ENCODE measurements at places on chromosomes 13 and 19.

DNA sequence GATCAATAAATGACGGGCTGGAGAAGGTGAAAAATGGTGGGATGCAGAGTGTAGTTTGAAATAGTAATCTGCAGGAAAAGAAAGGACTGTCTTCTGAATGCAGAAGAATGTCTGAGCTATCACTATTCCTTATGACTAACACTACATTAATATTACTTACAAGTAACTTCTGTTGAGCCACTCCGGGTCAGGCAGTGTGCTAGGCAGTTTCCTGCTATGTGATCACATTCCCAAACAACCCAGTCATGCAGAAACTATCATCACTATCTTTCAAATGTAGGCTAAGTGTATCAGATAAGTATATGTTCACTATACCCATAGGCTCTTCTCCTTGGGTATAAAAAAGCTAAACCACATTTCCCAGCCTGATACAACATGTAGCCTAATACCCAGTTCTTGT, 6.6 kb downstream of the ZNF599 start:
- DNase-seq: no peak

DNA sequence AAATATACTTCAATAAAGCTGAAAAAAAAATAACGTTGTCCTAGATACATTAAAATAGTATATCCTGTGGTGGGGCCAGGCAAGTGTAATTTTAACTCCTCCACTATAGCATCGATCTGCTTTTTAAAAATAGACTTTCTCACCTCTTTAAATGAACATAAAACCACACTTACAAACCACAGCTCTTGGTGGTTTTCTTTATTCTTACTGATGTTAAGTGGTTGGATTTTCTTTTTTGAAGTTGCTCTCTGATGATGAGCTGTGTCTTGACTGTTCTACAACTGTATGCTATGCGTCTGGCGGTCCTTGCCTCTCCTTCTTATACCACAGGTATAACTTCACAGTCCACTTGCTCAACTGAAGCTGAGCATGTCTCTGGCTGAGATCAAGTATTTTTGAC, 721.5 kb upstream of the KLHL1 start:
- DNase-seq: no peak

DNA sequence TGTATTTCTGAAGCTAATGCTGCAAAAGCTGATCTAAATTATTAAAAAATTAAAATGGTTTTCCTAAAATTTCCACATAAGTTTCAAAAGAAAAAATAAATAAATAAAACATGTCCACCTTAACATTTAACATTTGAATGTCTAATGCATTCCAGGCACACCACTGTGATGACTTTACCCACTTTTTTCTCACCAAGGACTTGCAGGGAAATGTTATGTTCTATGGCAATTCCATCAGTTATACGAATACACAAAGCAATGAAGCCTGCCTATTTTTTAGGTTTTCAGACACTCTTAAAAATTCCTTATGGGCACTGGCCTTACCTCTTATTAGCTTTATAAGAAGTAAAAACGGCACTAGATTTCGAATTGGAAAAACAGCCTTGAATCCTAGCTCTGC, 10.2 kb downstream of the TSC22D1 start:
- DNase-seq: no peak

- DNase-seq: no peak
Observed at GRCh38 chr13:83232626-83233025, 649.6 kb downstream of the SLITRK1 start.

DNA sequence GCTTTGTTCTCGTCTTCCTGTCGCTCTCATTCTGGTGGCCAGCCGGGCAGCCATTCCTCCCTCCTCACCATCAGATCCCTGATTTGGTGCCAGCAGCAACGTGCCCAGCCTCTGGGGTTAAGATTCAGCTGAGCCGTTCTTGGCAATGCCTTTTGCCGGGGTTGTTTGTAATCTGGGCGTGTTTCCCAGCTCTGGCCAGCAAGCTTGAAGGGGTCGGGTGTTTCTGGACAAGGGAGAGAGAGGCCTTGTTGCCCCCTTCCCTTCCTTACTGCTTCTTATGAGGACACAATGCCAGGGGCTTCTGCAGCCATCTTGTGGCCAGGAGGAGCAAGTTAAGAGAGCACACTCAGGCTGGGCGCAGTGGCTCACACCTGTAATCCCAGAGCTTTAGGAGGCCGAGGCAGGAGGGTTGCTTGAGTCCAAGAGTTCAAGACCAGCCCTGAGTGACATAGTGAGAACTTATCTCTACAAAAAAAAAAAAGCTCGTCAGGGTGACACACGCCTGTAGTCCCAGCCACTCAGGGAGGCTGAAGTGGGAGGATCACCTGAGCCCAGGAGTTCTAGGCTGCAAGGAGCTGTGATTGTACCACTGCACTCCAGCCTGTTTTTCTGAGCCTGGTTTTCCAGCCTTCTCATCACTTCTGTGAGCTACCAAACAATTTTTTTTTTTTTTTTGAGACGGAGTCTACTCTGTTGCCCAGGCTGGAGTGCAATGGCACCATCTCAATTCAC, 10.7 kb upstream of the CRTC1 start:
- DNase-seq: no peak

DNA sequence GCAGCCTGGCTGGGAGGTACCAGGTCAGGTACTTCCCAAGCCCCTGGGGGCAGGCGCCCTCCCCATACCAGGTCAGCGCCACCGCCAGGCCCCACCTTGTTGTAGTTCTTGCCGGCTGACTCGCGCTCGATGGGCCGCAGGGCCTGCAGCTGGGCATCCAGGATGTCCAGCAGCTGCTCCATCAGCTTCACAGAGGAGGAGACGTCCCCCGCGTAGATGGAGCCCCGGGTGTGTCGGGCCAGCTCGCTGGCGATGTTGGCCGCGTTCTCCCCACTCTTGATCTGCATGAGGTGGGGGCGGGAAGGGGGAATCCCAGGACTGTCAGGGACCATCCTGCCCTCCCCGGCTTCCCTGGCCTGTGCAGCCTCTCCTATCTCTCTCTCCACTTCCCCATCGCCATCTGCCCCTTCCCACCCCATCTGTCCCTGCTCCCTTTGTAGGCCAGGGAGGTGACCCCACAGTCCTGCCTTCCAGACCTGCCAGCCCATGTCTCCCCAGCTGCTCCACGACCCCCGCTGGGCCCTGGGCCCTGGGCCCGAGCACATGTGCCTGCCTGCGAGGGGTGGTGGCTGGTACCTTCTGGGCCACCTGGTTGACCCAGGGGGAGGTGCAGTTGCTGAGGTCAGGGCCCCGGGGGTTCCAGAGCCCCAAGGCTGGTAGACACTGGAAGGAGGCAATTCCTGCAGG, 23.8 kb upstream of the ASF1B start:
- no peak for DNase-seq

DNA sequence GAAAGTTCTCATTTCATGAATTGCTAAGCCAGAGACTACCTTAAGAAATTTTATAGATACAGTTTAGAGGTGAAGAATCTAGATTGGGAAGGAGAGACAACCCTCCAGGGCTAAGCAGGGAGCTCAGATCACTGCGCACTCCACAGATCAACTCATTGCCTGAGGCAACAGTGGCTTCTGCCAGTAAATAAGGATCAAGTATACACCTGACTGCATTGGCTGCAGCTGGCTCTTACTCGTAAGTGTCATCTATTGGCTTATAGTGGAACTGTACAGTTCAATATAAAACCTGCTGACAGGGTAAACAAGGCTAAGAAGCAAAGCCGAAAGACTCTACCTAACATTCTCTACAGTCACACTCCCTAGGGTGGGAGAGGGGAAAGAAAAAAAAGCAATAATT, 18.0 kb upstream of the C1QTNF9B start:
- no peak for DNase-seq

DNA sequence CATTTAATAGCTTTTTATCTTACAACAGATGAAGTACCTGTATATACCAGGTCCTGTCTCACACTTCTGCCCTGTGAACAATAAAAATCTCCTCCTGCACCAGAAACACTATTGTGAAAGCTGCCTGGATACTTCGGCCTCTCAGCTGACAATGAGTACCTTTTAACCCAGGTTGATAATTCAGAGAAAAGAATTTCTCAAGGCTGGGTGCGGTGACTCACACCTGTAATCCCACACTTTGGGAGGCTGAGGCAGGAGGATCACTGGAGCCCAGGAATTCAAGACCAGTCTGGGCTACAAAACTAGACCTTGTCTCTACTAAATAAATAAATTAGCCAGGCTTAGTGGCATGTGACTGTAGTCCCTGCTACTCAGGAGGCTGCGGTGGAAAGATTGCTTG, 65.3 kb upstream of the TM9SF2 start:
- no peak for DNase-seq
